ENCODE measurements at places on chromosomes 6 and 20.

DNA sequence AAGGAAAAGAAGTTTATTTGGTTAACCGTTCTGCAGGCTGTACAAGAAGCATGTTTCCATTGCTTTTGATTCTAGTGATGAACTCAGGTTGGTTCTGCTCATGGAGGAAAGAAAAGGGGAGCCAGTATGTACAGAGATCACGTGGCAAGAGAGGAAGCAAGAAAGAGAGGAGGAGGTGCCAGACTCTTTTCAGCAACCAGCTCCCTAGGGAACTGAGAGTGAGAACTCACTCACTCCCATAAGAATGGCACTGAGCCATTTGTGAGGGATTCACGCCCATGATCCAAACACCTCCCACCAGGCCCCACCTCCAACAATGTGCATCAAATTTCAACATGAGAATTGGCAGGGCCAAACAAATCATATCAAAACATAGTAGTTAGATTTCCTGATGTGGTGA is 649.1 kb downstream of the EPM2A start:
- no peak for DNase-seq

DNA sequence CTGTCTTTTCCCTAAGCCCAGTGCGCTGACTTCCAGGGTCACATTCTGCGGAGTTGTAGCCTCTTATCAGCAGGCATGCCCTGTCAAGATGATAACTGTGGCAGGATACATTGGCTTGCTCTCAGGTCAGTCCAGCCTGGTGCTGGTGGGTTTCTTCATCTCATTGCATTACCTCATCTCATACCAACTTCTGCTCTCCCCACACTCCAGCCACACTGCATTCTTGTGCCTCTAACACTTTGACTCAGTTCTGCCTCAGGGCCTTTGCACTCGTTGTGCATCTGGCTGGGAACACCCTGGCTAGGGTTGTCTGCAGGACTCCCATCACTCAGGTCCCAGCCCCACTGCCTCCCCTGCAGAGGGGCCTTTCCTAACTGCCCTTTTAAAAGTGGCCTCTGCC is 110.3 kb upstream of the BACH2 start:
- no peak for DNase-seq

- no peak for DNase-seq
Observed at GRCh38 chr6:32082478-32082877, 26.7 kb downstream of the TNXB start.

GRCh38 chr6:79335133-79335674 is 100.7 kb upstream of the HMGN3 start:
- no peak for DNase-seq

- DNase-seq: no peak
Observed at GRCh38 chr6:142265476-142265875, 36.3 kb upstream of the ADGRG6 start.

DNA sequence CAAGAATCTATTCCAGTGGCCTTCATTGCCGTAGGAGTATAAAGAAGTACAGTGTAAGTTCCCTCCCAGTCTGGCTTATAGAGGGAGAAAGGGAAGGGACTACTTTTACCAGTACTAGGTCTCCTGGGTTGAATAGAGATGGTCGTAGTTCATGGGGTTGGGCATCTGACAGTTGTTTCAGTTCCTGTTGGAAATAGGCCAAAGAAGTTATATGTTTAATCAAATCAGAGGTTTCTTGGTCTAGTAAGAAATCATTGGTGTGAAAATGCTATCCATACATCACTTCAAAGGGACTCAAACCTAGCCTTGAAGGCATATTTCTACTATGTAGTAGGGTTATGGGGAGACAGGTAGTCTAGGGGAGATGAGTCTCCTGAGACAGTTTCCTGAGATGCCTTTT is 45.6 kb upstream of the MAN1A1 start:
- DNase-seq: no peak

Measured in GM04503 (cell line).